ENCODE measurements at places on chromosomes 3 and 15. TPM values are rescaled to one million over a fixed set of nuclear protein-coding genes. Genes with fewer than 3 reads are reported as not detected.

DNA sequence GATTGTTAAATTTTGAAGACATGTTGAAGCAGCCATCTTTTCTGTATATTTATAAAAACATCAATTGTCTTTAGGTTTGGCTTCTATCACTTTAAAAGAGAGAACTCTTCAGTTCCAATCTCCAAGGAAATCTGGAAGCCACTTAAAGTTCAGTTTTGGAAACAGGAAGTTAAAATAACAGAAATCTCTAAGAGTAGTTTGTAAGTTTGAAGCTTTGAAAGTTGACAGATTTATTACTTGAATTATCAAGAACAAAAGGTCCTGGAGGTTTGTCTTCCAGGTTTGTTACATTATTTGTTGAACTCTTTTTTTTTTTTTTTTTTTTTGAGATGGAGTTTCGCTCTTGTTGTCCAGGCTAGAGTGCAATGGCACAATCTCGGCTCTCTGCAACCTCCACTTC, 30.0 kb downstream of the RNF111 start:
- DNase-seq = no peak

DNA sequence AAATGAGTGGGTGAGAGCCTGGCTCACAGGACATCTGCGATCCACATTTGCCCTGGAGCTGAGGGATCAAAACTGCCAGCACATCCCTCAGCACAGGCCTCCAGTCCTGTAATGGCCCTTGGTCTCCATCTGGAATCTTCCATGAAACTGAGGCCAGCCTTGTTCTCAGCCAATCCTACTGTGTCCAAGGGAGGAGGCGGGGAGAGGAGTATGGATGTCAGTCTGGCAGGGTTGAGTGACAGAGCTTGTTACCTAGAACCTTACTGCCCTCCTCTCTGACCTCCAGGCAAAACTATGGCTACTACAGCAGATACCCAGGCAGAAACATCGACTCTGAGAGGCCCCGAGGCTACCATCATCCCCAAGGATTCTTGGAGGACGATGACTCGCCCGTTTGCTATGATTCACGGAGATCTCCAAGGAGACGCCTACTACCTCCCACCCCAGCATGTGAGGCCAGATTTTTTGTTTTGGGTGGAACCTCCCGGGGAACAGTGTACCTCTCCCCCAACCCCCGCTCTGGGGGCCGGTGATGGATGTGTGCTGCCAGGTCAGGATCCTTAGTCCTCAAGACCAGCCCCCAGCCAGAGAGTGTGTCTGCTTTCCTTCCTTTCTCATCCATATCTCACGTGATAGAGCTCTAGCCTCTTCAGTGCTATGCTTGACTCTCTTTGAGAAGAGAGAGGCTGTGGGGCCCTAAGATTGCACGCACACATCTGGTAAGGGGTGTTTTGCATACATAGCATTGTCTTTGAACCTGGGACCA, 41.3 kb downstream of the CHDH start:
- no peak for DNase-seq

GRCh38 chr3:155018621-155019330, 61.3 kb upstream of the MME start:
- DNase-seq = no peak

DNA sequence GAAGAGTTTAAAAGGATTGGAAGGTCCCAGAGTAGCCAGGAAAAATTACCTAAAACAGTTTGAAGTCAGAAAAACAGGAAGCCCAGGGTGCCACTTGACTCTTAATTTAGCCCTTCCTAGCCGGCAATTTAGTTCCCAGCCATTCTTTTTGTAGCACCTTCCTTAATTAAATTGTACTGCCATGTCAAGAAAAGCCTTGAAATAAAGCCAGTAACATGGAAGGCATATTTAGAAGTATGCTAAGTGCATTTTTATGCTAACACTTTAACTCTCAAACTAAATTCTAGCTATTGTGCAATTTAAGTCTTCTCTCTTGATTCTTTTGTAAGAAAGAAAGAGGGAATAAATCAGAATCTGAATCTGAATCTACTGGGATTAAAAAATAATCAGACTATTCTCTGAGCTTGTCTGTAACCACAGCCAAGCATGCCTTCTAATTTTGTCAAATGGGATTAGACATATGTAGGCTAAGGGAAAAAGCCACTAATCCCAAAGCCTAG, 43.2 kb downstream of the MAP3K13 start:
- no peak for DNase-seq

GRCh38 chr3:194465920-194466570, 20.8 kb downstream of the ATP13A3 start:
- no peak for DNase-seq

- no peak for DNase-seq
These were observed 110.8 kb downstream of the TNIK start for GRCh38 chr3:171349392-171349791.

DNA sequence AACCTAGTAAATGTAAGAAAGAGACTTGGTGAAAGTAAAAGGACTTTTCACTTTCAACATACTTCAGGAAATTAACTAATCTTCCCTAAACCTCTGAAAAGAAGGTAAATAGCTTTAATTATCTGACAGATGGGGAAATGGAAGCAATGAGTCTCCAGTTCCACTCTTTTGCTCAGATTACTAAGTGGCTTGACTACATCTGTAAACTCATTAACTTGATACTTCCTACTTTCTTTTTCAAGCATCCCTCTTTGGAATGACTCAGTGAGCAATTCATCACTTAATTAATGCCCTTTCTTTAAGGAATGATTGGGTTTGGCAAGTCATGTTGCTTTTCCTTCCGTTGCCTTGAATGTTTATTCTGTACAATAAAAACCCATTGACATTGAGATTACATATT, 234.2 kb downstream of the GRM7 start:
- no peak for DNase-seq

- no peak for DNase-seq
These were observed 22.3 kb upstream of the PLXNA1 start for GRCh38 chr3:126960604-126960995.

GRCh38 chr3:54261141-54261540, 138.8 kb downstream of the CACNA2D3 start:
- DNase-seq = no peak

Gene SQOR
- 78.0 TPM for total RNA-seq

Gene LRRC34
- 0.19 TPM for total RNA-seq

Gene SUSD5
- 2.5 TPM for total RNA-seq

Measured in glomerular endothelial cell (primary cell).